ENCODE measurements at places on chromosomes 2 and 18.

DNA sequence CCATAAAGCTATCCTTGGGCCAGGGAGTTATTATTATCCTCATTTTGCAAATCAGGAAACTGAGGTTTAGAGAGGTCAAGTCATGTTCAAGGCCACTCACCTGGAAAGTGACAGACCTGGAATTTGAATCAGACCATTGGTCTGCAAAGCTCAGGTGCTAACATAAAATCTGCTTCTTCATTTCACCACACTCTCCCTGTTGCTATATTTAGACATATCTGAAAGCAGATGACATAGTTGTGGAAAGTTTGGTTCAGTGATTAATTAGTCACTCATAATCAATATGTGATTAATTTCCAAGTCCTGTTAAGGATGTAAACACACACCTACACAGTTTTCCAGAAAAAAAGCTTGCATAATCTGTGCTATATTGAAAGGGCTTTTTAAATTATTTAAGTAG lies 57.4 kb downstream of the LINC00305 start:
- DNase-seq, result no peak

DNA sequence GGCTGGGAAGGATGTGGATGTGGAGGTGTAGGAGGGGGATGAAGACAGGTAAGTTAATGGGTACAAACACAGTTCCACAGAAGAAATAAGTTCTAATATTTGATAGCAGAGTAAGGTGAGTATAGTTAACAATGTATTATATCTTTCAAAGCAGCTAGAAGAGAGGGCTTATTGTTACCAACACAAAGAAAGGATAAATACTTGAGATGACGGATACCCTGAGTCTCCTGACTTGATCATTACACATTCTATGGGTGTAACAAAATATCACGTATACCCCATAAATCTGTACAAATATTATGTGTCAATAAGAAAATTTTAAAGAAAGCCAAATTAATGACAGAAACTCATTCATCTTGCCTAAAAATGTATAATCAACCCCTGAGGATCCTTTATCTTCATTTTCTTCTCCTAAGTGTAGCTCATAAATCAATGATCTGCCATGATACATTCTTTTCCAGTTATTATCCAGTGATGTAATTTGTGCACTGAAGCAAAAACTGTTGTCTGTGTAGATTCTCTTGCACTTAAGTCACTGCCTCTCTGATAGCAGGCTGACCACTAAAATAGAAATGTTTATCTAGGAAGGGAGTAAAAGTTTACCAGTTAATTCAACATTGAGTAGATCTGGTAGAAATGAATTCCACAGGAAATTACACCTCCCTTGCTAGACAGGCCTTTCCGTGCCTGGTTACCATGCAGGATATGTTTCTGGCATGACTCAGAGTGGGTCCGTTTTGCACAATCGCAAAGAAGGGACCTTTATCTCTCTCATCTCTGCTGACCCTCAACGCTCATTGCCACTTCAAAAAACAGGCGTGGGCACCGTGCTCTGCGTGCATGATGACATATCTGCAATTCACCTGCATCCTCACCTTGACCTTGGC lies 249.7 kb upstream of the NCKAP5 start:
- DNase-seq, result peak; percentile 99

DNA sequence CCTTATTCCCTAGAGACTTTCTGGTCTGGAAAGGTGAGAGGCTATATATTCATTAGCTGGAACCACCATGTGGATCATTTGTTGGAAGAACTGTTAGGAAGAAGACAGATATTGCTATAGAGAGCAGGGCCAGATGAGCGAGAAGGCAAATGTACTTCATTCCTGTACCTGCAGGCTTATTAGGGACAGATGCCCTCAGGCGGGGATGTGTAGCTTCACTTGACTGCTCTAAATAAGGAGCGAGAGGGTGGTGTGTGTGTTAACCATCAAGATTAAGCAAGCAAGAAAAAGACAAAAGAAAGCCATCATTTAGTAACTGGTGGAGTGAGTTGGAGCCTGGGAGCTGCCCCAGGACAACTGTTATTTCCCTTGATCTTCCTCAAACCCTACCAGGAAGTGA lies 36.4 kb downstream of the NEDD4L start:
- DNase-seq, result no peak

DNA sequence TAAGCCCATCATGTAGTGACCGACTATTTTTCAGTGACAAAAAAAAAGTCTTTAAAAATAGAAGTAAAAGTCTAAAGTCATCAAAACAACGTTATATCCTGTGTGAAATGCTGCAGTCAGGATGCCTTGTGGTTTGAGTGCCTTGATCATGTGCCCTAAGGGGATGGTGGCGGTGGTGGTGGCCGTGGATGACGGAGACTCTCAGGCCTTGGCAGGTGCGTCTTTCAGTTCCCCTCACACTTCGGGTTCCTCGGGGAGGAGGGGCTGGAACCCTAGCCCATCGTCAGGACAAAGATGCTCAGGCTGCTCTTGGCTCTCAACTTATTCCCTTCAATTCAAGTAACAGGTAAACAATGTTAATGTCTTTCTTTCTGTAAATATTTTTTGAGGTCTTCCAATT lies at the start of gene CD28:
CD28 (plus strand) TSS at position 237 of the 400 bp plus-strand sequence; CDS start at position 295, 58 bp downstream.
- no peak for DNase-seq

GRCh38 chr2:42542871-42543270 lies 25.6 kb upstream of the MTA3 start:
- DNase-seq, result no peak

DNA sequence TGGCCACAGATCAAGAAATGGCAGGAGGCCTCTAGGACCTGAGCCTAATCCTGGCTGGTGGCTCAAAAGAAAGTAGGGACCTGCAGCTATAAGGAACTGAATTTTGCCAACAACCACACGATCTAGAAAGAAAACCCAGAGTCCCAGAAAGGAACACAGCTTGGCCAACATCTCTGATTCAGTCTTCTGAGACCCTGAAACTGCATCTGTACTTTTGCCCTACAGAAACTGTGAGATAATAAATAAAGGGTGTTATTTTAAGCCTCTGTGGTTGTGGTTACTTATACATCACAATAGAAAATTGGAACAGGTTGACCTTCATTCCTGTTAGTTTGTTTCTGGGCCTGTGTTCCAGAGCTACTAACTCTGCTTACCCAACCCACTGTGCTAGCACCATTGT lies 356.8 kb upstream of the ST6GAL2 start:
- DNase-seq, result no peak

DNA sequence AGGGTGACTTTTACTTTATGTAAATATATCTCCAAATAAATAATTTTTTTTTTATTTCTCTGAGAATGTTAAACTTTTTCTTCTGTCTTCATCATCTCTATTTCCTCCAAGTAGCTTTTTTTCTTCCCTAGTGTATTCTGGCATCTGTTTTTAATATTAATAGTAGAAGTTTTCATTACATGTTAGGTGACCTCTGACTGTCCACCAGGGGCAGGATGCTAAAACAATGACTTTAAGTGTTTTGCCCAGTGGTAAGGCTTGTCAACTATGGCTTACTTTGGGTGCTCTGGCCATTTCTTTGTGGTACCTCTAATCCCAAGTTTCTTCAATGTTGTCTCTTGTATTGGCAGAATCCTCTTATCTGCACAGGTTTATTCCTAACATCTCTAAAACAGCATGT lies 127.1 kb downstream of the SRBD1 start:
- no peak for DNase-seq

- no peak for DNase-seq
These were observed 84.4 kb downstream of the ARHGEF4 start for GRCh38 chr2:130921164-130921476.

DNA sequence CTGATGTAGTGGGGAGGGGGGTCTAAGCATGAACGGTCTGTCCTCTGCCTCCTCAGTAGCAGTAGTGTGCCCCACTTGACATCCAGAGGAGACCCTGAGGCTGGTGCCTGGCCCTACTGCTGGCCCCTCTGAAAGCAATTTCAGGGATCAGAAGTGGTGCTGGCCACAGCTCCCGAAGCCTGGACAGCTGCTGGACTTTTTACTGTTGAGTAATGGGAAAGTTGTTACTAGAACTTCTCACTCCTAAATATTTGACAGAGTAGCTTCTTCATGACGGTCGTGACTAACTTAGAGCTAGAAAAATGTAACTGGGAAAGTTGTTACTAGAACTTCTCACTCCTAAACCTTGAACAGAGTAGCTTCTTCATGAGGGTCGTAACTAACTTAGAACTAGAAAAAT lies 23.3 kb downstream of the CTDP1 start:
- DNase-seq, result no peak

DNA sequence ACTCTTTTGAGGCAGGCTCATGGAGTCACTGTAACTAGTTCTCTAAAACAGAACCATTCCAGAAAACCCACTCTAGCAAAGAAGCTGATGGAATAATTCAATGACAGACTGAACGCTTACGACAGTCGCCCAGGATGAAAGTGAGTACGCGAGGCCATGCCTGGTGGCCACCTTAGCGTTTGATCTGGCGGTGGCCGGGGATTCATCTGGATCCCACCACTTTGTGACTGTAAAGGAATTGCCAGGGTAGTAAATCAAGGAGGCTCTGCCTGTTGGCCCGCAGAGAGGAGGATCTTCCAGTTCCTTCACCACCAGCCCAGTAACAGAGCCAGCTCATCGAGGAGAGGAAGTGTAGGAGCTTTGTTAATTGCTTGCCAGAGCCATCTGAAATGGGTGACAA lies 34.6 kb downstream of the GREB1 start:
- no peak for DNase-seq

- DNase-seq, result no peak
These were observed 134.7 kb downstream of the PXDN start for GRCh38 chr2:1609485-1610095.
